ENCODE measurements at places on chromosomes 2 and 18.

DNA sequence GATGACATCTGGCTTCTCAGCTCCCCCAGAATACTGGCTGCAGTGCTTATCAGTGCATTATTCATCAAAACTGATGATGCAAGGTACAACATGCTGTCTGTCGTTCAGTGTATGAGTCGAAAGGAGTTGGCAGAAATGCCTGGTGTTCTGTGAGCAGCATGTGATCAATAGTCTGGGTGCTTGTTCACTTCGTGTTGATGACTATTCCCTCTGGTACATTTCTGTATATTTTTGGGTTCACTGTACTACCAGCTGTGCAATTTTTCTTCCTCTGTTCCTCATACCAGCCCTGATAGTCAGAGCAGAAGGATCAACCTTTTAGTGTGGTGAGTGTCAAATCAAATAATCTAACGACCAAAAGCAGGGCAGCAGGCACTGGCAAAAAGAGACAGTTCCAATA lies 59.0 kb upstream of the KLHL14 start:
- no peak for DNase-seq

- no peak for DNase-seq
Measured at GRCh38 chr2:22694856-22695255, 690.1 kb upstream of the KLHL29 start.

- no peak for DNase-seq
Measured at GRCh38 chr2:85763831-85764230, 10.0 kb downstream of the ATOH8 start.

GRCh38 chr18:10804126-10804525 lies 278.3 kb downstream of the NAPG start:
- peak; percentile 64 for DNase-seq

DNA sequence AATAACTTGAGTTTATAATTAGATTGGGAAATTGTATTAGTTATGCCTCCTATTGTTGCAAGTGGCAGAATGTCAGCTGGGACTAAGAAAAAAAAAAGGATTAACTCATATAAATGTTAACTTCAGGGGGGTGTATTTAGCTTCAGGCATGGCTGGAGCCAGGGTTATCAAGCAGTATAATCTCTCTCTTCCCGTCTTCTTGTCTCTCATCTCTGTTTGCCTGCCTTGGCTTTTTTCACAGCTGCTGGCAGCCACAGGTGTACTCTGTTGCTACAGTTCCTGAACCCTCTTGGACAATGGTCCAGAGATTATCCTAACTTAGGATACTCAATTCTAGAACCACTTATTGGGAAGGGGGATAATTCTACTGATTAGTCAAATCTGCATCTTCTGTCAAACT lies 370.7 kb upstream of the MEX3C start:
- no peak for DNase-seq

DNA sequence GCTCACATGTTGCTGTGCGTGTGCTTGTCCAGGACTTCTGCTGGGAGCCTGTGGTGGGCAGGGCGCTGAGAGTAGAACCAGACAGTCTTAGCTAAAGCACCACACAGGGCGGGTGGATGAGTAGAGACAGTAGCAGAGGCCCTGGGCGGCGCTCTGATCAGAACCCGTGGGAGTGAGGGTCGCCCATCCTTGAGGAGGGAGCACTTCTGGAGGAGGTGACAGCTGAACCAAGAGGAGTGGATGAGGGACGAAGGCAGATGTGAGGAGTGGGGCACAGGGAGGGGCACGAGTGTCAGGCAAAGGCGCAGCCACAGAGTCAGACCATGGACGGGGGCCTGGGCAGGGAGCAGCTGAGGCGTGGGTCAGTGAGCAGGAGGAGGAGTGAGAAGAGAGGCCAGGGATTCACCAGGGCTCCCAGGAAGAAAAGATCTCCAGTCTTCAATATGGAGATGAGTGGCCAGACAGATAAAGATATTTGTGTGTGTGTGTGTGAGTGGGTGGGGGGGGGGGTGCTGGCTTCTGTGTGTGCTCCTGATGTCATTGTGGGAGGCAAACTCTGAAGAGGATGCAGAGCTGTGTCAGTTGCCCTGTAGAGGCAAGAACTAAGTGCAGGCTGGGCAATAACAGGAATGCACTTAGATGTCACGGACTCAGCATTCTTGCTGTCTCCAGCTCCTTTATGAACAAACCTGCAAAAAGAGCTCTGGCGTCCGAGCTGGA lies 79.6 kb downstream of the TPO start:
- no peak for DNase-seq

DNA sequence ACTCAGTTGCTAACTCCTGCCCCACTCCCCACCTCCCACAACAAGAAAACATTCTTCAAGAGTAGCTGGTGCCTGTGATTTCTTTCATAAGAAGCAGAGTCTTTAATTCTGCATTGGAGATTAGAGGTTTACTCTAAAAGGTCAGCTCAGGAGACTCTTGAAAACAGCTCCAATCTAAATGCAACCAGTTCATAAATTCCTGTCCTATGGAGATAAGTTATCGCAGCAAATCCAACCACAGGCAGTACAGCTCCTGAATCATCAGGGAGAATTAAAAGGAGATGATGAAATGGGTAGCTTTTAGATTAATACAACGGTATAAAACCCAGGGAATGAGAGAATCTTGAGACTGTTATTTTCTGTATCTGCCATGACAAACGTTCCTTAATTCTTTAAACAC lies 130.7 kb downstream of the SOCS6 start:
- no peak for DNase-seq

GRCh38 chr2:120219766-120220165 lies 3.4 kb downstream of the TMEM185B start:
- no peak for DNase-seq

- DNase-seq: no peak
Measured at GRCh38 chr2:109183871-109184270, 54.9 kb downstream of the SH3RF3 start.

DNA sequence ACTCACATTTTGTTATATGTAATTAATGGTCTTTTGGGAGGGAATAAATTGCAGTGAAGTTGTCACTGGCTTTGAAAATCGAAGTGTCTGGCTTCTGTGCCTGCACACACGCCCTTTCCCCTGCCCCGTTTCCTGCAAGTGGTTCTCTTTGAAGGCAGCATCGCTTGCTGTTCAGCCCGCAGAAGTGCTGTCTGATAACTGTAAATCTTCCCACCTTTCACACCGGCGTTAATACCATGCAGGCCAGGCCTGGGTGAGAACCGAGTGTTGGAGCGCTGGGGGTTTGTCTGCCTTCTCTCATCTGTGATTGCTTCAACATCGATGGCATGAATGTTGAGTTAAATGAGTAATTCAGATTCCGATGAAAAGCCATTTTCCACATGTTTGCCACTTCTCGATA lies 37.9 kb upstream of the RPL31 start:
- no peak for DNase-seq

GRCh38 chr18:46264255-46264654 lies 160.1 kb downstream of the HAUS1 start:
- DNase-seq: no peak

DNA sequence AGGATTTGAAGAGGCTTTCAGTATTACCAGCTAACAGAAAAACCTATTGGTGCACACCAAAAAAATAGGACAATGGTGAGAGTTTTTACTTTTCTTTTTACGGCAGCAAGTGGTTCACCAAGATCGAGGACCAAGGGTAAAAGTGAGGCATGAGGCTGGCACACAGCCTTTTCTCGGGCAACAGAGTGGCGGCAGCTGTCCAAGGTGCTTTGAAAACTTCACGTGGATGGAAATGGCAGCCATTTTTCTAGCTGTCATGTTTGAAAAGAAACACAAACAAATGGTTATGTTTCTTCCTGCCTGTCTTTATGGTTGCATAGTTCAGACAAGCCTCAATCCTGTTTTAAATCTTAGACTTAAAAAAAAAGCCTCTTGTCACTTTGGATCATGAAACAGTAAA lies 812.5 kb upstream of the CHAC2 start:
- DNase-seq: no peak

DNA sequence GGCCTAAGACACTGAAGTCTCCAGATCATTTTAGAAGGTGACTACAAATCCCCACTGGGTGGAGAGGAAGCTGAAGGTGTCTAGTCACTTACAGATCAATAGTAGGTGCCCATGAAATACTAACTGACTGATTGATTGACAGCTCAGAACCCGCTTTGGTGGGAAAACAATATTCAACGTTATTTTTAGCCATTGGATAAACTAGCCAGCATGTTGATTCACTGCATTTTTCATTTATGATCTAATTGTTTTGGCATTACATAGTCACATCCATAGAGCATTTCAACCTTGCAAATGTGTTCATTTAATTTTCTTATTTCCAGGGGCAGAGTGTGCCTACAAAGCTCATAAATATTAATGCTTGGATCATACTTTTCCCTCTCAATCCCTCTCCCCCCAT lies 162.3 kb downstream of the MREG start:
- no peak for DNase-seq

DNA sequence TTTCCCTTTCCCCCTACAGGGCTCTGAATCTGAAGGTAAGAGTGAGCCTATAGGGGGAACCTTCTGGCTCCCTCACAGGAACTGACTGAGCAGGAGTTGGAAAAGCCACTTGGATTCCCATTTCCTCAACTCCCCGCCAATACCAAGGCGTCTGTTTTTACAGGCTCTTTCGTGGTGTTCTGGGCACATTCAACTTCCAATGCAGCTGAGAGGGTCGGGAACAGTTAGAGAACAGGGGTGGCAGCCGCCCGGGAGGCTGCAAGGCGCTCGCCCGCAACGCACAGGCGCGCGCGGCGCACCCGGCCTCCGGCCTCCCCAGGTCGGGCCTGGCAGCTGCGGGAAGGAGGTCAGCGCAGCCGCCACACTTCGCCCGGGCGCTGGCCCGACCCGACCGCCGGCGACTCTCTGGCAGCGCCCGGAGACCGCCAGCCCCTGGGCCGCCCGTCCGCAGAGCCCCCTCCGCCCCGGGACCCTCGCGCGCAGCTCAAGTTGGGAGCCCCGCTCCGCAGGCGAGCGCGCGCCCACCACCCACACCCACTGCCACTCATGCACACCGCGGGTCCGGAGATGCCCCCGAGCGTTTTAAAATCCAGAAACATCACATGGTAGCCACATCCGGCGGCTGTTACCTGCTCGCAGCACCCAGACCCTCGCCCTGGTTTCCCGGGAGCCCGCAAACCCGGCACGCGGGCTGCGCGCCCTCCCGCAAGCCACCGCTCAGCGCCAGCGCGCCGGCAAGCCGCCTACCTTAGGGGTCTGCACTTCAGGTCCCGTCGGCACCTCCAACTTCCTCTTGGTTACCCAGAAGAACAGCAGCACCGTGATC lies 816 bp downstream of the GALNT14 start:
- DNase-seq: no peak

DNA sequence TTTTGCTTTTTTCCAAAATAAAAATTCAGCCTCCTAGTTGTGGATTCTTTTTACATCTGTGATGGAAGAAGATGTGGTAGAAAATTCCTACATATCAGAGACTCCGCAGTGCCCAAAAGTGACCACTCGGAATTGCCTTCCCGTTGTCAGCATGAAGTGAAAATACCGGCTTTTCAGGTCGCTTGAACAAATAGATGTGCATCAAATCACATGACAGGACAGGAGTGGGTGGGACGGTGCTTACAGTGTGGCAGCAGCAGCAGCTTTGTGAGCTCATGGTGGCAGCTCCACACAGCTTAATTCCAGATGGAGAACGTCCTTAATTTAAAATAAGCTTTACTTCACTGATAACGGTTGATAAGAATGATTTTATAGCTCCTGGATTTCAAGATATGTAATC lies 20.3 kb downstream of the SALL3 start:
- DNase-seq: no peak

GRCh38 chr2:96400049-96401000 lies 64.8 kb downstream of the NCAPH start:
- no peak for DNase-seq

DNA sequence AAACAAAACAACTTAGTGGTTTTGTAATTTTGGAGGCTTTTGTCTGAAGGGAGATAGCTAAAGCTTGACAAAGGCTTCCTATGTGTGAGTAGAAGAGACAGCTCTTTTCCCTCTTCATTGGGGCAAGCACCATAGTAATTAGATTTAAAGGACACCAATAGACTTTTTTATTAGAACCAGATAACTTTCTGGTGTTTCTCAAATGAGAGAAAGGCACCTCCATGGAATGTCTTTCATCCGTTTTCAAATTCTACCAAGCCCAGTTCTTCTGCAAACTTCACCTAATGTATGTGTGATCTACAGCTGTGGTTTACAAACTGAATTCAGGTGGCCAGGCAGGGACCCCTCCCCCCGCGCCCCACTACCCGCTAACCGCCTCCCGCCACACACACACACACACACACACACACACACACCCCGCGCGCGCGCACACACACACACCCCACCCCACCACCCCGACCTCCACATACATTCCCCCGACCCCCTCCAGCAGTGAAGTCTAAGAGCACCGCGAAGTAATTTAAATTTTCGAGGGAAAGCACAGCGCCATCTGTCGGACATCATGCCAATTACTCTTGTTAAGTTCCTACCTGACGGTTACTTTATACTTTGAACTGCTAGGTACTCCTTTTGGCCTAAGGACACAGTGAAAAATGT lies 31.6 kb upstream of the PPP1R1C start:
- DNase-seq: no peak

- no peak for DNase-seq
Measured at GRCh38 chr2:101132202-101132601, 19.0 kb downstream of the TBC1D8 start.

- no peak for DNase-seq
Measured at GRCh38 chr2:234880551-234881211, 71.1 kb upstream of the SH3BP4 start.

DNA sequence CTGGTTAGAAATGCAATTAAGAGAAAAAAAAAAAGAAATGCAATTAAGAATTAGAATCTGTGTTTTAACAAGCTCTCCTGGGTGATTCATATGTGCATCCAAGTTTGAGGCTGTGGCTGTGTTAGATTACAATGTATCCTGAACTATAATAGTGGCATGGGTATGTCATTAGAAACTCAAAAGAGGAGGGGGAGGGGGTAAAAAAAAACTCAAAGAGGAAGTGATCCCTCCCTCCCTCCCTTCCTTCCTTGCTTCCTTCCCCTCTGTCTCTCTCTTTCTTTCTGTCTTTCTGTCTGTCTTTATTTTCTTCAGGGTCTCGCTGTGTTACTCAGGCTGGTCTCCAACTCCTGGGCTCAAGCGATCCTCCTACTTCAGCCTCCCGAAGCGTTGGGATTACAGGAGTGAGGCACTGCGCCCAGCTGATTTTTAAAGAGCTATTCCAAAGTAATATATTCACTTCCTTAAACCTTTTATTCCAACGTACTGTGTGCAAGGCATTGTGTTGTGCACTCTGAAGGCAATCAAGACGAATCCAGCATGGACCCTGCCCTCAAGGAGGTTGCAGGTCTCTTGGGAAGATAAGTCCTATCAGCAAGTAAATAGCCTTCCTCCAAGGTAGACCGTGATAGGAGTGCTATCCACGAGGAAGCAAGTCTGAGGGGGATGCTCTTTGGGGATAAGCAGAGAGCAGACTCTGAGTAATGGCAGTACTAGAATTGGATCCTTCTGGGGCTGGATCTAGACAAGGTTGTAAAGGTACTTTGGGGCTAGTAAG lies 35.9 kb upstream of the MCFD2 start:
- DNase-seq: no peak

GRCh38 chr18:5890331-5891183 lies 4.8 kb downstream of the TMEM200C start:
- no peak for DNase-seq

DNA sequence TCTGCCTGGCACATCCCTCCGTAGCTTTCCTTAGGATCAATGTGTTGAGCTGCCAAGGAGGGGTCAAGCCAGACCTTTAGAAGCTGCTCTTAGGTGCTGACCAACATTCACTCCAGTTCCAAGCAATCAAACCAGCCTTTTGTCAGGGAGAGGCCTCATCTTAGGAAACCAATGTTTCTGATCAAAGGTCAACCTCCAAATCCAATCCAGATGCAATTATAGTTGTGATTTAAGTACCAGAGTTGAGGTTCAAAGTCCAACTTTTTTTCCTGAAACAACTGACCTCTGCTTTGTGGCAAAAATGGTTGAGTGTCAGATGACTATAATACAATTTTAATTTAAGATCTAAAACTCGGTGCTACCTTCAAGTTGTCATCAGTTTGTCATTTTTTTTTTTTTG lies 303.4 kb downstream of the ALK start:
- no peak for DNase-seq
